ENCODE measurements at places on chromosomes 5 and 9. TPM values are rescaled to one million over a fixed set of nuclear protein-coding genes. Genes with fewer than 3 reads are reported as not detected.

PCDHA5 gene
- 13.1 TPM for total RNA-seq

SLC34A1 gene
- total RNA-seq, result not detected

CYLC2 gene
- total RNA-seq, result not detected

C5 gene
- 8.0 TPM for total RNA-seq

HMCN2 gene
- total RNA-seq, result not detected

FBN2 gene
- 8.6 TPM for total RNA-seq

DNA sequence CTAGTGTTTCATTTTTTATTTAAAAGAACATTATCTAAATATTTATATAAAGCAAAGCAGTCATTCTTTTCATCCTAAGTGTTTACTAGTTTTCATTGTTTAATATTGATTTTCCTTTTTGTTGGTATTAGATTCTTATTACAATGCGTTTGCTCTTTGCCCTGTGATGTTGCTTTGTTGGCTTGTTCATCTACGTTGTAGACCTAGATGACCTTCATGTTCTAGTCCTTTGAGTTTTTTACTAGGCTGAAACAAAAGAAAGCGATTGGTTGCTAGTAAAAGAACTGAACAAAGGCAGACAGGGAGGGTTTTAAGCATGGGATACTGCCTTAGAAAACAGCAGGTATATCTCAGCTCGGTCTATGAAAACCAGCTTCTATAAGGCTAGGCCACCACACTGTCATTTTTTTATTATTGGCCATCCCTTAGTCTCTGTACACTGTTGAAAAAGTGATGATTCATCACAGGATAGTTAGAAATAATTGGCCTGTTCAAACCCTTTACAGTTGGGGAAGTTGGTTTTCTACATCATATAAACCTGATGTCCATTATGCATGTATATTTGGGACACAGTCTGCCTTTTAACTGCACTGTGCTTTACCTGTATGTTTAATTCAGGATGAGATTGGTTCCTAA lies 119.0 kb downstream of the ZCCHC7 start:
- no peak for DNase-seq

DNA sequence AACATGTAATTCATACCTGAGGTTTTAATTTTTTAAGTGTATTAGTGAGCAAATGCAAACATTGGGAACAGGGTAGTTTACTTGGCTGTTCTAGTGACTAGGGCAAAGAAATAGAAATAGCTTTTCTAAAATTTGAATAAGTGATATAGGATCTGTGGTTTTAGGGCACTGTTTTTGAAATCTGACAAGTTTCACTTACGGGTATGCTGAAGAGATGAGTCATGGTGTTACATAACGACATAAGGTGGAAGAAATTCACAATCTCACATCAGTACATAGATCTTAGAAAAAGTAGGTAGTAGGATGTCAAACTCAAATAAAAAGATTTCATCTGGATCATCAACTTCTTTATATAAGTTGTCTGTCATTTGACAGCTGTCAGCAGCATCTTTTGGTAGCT lies 772.3 kb downstream of the MAT2B start:
- no peak for DNase-seq

DNA sequence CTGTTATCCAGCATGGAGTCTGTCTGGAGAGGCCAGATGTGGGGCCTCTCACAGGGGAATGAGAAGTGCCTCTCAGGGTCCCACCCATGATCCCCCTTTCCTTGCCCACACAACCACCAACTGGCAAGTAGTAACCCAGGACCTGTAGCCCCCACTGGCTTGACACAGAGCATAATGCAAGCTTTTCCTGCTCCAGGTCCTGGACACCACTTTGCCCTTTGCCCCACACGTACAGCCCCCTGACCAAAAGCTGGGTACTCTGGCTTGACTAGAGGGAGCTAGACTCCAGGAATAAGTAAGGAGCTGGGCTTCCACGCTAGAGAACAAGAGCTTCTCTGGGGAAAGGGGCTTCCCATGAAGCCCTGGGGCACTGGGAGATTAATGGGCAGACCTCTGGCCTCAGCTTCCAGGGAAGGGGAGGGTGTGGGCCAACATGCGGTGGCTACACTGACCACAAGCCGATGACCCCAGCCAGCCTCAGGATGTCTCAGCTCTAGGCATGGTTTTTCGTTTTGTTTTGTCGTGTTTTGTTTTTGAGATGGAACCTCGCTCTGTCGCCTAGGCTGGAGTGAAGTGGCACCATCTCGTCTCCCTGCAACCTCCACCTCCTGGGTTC lies 109.5 kb downstream of the C9orf50 start:
- no peak for DNase-seq

DNA sequence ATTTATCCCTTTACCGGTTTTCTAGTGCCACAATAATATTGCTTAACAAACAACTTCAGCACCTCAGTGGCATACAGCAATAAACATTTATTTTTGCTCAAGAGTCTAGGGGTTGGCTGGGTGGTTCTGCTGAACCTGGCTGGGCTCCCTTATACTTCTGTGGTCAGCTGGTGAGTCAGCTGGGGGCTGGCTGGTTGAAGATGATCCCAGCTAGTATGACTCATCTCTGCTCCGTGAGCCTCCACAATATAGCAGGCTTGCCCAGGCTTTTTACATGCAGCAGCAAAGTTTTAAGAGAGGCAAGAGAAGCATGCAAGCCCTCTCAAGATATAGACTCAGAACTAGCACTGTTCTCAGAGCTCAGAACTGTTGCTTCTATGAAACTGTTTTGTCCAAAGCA lies 523.5 kb upstream of the CLINT1 start:
- DNase-seq, result peak; percentile 15

GRCh38 chr5:118597543-118597942 lies 390.8 kb downstream of the DTWD2 start:
- no peak for DNase-seq

GRCh38 chr9:38065369-38066075 lies 3.5 kb downstream of the SHB start:
- DNase-seq, result no peak

DNA sequence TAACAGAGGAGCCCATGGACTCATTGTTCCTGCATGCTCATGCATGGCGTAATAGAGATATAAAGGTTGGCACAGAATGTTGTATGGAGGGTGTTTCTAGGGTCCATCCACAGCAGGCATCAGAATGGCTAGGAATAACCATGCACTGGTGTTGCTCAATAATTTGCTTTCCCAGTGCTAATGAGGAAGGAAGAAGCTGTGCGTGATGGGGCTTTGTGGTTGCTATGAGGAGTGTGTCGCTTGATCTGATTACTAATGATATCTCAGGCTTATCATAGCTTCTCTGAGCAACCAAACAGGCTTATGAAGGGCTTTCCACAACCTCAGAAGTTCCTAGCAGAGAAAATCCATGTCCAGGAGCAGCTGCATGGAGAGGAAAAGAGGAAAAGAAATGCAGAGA lies 151.3 kb upstream of the TRPC7 start:
- no peak for DNase-seq

DNA sequence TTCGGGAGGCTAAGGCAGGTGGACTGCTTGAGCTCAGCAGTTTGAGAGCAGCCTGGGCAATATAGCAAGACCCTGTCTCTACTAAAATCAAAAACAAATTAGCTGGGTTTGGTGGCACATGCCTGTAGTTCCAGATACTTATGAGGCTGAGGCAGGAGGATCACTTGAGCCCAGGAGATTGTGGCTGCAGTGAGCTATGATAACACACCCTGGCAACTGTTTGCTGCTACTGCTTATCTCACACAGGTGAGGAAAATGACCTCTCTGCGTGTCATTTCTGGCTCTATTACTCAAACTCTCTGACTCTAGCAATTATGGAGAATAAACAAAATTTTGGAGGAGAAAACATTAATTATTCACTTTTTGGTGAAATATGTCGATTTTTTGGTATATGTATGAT lies 45.3 kb upstream of the TMC1 start:
- no peak for DNase-seq

DNA sequence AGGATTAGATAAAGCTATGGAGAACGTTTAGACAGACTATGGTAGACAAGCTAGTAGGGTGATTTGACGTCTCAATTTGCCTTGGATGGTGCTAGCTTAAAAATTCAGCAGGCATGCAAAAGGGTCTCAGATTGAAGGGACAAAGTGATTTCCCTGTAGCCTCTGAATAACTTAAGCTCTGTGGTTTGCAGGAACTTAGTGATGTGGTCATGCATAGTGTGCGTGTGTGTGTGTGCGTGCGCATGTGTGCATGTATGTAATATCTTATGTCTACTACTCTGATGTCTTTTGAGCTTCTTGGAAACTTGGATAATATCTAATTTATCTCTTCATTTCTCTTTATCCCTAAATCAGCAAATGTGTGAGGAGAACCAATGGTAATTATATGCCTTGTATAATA lies 183.6 kb upstream of the TNC start:
- DNase-seq, result no peak

- DNase-seq, result no peak
Measured at GRCh38 chr5:151902215-151902614, 22.4 kb downstream of the GLRA1 start.

DNA sequence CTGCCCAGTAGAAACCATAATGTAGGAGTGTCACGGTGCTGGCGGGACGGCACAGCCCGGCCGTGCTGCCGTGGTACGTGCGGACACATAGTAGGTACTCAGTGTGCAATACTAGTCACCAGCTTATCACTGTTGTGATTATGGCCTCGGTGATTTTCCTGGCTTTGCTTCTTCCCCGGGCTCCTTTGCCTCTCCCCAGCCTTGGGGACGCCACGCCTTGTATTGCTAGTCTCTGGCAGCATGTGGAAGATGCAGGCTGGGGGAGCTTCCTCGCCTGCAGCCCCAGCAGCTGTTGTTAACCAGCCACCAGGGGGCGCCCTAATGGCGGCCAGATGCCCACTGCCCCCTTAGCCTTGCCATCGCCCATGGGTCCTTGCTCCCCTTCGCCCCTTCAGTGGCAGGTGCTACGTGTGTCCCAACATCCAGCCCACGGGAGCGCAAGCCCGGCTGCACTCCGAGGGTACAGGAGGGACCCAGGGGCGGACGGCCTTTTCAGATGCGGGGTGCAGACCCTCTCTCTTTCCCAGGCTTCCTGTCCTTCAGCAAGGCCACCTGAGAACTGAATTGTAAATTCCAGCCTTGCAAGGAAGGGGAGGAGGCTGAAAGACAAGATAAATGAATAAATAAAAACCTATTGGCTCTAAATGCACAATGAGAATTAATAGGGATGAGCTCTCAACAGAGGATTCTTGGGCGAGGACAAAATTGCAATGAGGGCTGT lies 8.0 kb downstream of the NTNG2 start:
- DNase-seq, result no peak

GRCh38 chr9:79580055-79580454 lies 8.3 kb downstream of the TLE4 start:
- no peak for DNase-seq

DNA sequence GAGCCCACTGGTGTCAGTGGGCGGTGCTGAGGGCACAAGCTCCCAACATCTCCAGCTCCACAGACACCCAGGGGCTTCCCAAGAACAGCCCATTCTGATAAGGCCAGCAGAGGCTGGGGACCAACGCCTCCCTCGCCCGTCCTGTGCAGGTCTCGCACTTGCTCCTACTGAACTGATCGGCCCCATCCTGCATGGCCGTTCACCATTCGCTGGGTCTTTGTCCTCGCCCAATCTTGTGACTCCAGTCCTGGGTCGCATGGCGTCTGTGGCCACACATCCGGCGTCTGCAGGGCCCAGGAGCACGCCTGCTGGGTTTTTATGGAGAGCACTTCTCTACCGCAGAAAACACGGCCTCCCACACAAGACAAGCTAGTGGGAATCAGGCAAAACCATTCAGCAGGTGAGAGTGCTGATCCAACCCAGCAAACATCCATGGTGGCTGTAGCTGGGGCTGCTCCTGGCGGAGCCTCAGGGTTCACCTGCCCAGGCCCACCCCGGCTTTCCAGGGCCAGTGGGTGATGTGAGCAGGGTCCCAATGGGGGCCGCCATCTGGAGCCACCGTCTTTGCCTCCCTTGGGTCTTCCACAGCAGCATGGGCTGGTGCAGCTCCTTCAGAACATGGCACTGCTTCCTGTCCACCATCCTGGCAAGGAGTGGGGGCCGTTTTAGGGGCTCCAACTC lies 7.4 kb downstream of the LRRC14B start:
- DNase-seq, result no peak

- DNase-seq, result no peak
Measured at GRCh38 chr5:9833871-9834270, 203.7 kb upstream of the TAS2R1 start.

DNA sequence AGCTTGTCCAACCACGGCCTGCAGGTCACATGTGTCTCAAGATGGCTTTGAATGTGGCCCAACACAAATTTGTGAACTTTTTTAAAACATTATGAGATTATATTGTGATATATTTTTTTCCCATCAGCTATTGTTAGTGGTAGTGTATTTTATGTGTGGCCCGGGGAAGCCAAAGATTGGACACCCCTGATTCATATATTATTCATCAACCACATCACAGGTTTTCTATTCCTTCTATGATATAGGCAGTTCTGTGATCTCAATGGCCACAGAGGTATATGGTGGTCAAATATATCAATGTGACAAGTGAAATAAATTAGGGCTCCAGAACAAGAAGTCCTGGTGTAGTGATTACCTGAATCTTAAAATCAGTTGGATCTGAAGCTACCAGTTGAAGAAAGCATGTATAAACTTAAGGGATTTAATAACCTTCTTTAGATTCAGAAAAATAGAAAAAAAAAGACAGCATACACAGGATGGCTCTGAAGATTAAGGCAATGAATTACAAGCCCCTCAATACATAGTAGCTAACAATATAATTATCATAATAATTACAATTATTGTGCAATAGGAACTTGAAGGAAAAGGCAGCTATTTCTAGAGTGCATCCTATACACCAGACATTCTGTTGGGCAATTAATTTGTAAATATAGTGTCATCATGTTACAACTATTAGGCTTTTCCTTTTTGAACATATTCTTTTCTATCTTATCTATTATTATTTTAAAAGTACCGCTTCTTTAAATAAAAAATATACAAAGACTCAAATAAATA lies 530.4 kb upstream of the PTPRD start:
- DNase-seq, result no peak

- no peak for DNase-seq
Measured at GRCh38 chr5:93644760-93645159, 61.7 kb downstream of the NR2F1 start.
